ENCODE measurements at places on chromosomes 11 and 22. TPM values are rescaled to one million over a fixed set of nuclear protein-coding genes. Genes with fewer than 3 reads are reported as not detected.

Gene KRTAP5-10
- total RNA-seq = not detected

Gene BAIAP2L2
- 2.7 TPM for total RNA-seq

Gene SEPTIN3
- total RNA-seq = 11.0 TPM

Gene SLC25A45
- 0.81 TPM for total RNA-seq

Gene TBX1
- 6.2 TPM for total RNA-seq

Gene CXCR5
- total RNA-seq = not detected

Gene APOL5
- not detected for total RNA-seq

Gene PAX6
- 12.3 TPM for total RNA-seq

Gene FAT3
- total RNA-seq = 10.7 TPM

Gene APOA1
- 12.8 TPM for total RNA-seq

Gene PPP6R3
- total RNA-seq = 133 TPM

Gene GTSE1
- 42.9 TPM for total RNA-seq

Gene MUC6
- not detected for total RNA-seq

Gene DDI1
- not detected for total RNA-seq

DNA sequence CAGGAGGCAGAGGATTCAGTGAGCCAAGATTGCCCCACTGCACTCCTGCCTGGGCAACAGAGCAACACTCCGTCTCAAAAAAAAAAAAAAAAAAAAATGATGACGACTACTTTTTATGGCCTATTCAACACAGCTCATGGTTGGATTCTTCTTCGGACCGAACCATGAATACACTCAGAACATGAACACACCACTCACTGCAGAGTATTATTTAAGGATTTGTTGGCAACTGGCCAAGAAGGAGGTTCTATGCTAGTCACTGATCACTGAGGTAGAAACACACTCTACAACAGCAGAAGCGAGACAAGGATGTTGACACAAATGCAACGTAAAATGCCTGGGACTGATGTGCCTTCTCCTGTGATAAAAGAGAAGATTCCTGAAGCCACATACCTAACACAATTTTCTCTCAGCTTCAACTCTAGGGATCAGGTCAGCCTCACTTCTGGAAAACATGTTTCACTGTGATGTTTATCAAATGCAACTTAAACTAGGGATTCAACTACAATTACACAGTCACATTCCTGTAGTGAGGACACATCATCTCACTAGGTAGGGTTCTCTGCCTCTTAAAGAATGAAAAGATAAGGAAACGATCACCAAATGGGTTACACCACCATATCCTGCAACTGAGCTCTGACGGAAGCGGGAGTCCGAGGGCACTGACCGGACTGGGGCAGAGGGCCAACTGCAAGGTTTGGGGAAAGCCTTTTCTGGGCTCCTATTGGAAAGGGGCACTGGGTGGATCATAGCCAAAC, 82.5 kb downstream of the SGSM3 start:
- DNase-seq = no peak

DNA sequence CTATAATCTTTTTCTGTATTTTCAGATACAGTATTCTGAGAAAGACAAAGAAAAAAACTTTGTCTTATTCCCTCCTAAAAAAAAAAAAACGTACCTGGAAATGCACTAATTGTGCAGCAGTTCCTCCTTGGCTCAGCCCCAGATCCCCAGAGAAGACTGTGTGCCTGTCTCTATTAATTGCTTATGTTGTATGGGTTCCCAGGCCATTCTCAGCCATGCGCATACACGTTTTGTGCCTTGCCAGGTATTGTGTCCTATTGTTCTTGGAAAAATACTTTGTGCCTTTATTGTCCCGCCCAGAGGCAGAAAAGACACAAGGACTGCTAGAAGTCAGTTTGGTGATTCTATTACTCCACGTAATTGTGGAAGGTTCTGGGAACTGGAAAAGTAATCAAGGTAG, 91.2 kb downstream of the PIWIL4 start:
- DNase-seq = no peak

GRCh38 chr11:133579165-133580031, 47.1 kb upstream of the OPCML start:
- DNase-seq = peak; percentile 76

DNA sequence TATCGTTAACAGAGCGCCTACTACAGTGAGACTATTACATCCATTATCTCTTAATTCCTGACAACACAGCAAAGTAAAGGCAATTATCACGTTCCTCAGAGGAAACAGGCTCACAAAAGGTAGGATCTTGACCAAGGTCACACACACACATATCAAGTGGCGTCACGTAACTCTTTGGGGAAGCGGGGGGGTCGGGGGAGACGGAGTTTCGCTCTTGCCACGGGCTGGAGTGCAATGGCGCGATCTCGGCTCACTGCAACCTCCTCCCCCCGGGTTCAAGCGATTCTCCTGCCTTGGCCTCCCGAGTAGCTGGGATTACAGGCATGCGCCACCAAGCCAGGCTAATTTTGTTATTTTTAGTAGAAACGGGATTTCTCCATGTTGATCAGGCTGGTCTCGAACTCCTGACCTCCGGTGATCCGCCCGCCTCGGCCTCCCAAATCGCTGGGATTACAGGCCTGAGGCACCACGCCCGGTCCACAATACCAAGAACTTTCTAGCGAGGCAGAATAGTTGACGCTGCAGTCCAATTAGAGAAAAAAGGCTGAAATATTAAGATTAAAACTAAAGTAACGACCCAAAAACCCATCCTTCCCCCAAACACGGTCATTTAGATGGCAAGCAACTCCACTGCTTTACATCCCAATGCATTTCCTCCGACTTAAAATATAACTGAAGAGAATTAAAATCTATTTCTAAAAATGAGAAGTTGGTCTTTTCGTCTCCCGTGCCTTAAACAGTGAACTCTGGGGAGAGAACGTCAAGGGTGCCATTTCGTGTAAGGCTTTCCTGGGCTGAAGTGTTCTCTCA, 1.2 kb downstream of the DDX17 start:
- DNase-seq = peak; percentile 51

- peak; percentile 61 for DNase-seq
These were observed 20.6 kb downstream of the APOBEC3H start for GRCh38 chr22:39117585-39118191.

DNA sequence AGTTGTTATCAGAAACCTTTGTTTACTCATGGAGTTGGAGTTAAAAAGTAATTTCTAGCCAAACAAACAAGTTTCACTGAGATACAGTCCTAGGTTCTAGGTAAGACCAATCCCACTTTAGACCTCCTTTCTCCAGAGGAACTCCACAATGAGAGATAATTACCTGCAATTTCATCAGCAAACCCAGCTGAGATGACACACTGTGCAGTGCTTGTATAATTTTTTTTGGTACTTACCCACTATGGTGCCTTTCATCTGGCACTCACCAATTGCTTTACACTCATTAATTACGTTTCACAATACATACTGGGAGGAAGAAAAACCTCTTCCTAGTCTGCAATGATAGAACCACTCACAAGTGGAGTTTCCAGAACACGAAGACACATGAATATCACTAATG, 1.8 kb upstream of the MUC15 start:
- DNase-seq = no peak

DNA sequence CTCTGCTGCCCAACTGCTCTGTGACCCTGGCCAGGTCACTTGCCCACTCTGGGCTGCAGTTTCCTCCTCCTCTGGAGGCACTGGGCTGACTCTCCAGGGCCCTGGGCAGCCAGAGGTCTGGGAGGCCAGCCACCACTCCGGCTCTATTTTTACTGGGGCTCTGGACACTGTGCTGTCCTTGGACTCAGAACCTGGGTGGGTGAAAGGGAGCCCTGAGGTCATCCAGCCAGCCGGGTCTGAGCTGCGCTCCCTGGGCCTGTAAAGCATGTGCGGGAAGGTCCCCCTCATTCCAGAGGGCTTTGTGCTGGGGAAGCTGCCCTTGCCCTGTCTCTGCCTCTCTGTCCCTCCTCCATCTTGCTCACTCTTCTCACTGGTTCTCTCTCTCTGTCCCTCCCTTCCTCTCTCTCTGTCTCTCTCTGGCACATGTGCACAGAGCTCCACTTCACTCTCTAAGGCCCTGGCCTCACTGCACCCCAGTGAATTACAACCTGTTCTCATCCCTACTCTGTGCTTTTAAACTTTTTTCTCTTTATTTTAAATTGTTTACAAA, 24.6 kb downstream of the MB start:
- DNase-seq = no peak

- peak; percentile 43 for DNase-seq
These were observed 49.0 kb downstream of the MUC15 start for GRCh38 chr11:26522912-26523610.

GRCh38 chr11:62400760-62401159, 18.1 kb upstream of the SCGB1A1 start:
- peak; percentile 30 for DNase-seq

DNA sequence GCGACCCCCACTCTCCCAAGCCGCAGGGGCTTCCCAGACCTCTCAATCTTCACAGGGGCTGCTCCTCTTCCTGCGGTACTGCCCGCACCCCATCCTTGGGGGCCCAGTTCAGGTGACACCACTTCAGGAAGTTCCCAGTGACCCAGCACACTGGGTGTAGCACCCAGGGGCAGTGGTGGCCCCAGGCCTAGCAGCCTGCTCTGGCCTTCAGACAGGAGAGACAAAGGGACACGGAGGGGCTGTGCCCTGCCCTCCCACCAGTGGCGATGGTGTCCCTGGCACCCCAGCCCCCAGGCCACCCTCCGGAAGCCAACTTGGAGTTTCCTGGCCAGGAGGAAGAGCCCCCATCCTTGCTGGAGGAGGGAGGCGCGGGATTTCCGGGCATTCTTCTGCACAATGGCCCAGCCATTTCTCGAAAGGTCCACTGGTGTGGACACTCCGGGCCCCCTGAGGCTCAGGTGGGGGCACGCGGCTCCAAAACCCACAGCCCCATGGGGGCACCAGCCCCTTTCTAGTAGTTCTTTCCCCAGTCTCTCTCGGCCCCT, 978 bp upstream of the CLDN5 start:
- no peak for DNase-seq

- no peak for DNase-seq
These were observed 12.0 kb upstream of the EXT2 start for GRCh38 chr11:44083433-44083832.

DNA sequence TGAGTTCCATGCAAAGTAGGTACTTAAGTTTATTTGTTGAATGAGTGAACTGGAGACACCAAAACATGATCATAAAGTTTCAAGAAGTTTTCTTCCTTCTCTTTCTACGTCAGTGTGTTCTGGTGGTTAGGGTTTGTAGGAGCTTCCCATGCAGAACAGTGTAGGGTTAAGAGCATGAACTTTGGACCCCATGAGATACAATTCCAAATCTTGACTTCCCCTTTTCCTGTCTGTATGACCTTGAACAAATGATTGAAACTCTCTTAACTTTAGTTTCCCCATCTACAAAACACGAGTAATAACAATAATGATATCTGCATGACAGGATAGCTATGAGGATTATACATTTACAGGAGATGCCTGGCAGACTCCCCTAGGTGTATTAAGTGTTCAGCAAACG, 41.0 kb upstream of the TENM4 start:
- no peak for DNase-seq

GRCh38 chr11:108431370-108431769, 36.0 kb downstream of the C11orf65 start:
- no peak for DNase-seq

- no peak for DNase-seq
These were observed 7.8 kb downstream of the PIK3IP1 start for GRCh38 chr22:31284281-31285155.

GRCh38 chr11:11588891-11589290, 32.9 kb downstream of the GALNT18 start:
- no peak for DNase-seq

GRCh38 chr11:103668859-103669258, 367.6 kb upstream of the DDI1 start:
- DNase-seq = no peak

GRCh38 chr11:20197881-20198280, 37.6 kb upstream of the DBX1 start:
- no peak for DNase-seq

- DNase-seq = peak; percentile 57
These were observed 11.0 kb downstream of the IL17REL start for GRCh38 chr22:50001388-50002231.

- no peak for DNase-seq
These were observed 356.3 kb upstream of the ISX start for GRCh38 chr22:34709641-34710040.

- DNase-seq = no peak
These were observed 49.2 kb upstream of the OR4B1 start for GRCh38 chr11:48167380-48167779.

DNA sequence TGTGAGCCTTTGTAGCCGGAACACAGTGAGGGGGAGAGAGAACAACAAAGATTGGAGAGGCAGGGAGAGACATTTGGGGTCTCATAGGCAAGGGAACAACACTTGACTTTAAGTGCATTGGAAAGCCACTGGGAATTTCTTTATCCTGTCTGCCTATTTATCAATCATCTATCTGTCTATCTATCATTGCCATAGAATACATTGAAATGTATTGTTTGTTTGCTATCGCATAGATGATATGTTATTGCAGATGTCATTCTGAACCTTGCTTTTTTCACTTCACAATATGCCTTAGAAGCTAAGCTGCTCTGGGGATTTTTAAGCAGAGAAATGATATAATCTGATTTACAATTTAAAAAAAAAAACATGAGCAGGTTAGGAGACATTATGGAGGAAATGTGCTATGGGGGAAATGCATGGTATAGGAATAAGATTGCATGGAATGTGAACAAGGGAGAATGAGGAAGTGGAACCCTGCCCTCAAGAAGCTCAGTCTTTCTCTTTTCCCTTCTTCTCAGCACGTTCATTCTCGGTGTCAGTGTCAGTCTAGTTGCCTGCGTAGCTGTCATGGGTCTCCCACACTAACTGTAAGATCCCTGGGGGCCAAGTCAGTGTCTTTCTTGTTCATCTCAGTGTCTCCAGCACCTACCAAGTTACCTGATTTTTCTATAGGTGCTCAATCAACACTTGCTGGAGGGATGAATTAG, 158.7 kb upstream of the ARHGAP20 start:
- no peak for DNase-seq

DNA sequence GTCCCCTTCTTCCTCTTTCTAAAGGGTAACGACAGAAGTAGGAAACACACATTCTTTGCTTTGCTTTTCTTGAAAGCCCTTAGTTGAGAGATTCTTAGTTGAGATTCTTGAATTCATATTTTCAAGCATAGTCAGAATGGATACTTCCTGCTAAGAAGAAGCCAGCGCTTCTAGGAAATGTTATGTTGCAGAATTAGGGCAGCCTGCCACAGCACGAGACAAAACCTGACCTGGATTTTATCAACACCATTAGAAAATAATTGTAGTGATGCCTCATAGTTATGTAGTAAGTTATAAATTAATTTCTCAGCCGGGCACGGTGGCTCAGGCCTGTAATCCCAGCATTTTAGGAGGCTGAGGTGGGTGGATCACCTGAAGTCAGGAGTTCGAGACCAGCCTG, 37.9 kb upstream of the NUP160 start:
- no peak for DNase-seq

GRCh38 chr22:45843986-45844385, 133.0 kb downstream of the WNT7B start:
- DNase-seq = no peak

Measured in H7 (cell line).